ENCODE measurements at places on chromosomes 12 and 14. TPM values are rescaled to one million over a fixed set of nuclear protein-coding genes. Genes with fewer than 3 reads are reported as not detected.

DNA sequence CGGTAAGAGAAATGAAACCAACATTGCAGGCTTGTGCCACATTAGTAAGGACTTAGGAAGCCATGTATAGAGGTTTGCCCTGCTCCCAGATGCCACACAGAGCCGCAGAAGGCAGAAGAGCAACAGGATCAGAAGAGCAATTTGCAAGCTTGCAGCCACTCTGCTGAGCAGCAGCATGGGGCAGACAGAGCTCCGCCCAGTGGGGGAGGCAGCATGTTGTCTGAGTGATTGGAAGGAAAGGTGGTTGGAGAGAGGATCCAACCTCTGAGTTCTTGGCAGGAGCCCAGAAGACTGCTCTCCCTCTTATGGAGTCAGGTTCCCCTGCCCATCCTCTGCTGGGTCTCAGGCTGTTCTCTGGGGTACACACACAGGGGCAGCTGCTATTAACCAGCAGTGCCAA, 2.3 kb upstream of the KRT6A start:
- DNase-seq: peak; percentile 11

Gene MYF6
- polyA plus RNA-seq: not detected

DNA sequence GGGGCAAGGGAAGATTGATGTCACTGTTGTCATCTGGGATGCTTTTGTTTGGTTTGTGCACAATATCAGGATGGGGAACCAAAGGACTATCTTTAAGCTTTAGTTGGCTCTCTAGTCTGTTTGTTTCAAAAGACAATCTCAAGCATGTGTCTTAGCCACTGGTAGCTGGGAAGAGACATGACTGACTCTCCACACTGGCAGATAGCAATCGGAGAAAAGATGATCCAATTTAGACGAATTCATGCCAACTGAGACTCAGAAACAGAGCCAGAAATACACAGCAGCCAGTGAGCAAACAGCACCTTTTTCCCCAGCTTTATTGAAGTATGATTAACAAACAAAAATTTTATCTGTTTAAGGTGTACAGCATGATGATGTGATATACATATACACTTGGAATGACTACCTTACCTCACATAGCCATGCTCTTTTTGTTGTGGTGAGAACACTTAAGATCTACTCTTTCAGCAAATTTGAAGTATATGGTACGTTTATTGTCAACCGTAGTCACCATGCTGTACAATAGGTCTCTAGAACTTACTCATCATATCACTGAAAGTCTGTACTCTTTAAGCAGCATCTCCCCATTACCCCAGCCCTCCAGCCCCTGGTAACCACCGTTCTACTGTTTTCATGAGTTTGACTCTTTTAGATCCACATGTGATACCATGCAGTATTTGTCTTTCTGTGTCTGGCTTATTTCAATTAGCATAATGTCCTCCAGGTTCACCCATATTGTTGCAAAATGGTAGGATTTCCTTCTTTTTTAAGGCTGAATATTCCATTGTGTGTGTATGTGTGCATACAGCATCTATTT, 50.6 kb downstream of the DUSP16 start:
- no peak for DNase-seq

Gene KRT7
- polyA plus RNA-seq: 2.1 TPM

DNA sequence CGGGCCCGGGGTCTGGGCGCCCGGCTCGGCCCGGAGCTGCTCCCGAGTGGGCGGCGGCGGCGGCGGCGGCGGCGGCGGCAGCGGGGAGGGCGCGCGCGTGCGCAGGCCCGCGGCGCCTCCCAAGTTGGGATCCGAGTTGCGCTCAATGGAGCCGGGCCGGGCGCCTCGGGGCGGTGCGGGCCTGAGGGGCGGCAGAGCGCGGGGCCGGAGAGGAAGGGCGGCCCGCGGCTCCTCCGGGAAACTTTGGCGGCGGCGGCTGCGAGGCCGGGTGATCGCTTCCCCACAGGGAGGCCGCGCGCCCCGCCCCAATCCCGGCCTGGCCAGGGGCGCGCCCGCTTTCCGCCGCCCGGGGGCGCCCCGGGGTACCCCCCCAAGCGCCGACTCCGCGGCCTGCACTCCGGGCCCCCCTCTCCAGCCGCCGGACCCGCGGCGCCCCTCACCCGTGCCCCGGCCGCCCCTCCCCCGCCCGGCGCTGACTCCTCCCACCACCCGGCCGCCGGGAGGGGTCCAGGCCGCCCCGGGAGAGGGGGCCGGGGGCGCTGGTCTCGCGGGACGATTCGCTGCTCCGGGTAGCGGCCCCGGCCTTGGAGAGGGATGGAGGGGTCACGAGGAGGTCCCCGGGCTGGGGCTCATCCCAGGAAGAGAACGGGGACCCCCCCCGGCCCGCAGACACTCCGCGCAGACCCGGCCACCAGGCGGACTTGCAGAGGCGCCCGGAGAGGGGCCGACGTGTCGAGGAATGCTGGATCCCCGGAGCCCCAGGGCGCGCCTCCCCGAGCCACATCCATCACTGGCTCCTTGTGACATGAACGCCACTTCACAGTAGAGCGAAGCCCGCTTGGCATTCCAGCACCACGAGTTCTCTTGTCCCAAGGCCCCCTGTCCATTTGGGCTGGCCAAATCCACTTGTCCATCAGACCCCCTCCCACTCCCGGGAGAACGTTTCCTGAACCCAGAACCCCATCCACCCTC, at the start of gene RILPL1:
Gene RILPL1 (minus strand): TSS at position 48 of the 972 bp plus-strand sequence. CDS start 237 bp downstream, outside the sequence.
- peak; percentile 75 for DNase-seq

Gene PZP
- not detected for polyA plus RNA-seq

DNA sequence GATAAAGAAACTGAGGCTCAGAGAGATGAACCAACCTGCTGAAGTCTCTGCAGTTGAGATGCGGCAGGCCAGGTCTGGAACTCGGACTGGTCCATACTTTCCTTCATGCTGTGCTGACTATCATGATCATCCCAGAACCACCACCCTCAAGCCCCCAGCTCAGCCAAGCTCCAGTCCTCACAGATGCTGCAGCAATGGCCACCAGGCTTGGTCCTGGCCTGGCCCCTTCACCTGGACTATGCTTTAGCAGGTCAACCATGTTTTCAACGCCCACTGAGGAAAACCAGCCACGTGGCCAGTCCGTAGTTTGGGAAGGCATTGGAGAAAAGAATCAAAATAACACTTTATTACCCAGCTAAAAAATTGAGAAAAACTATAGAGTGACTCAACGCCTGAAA, 1.4 kb downstream of the GPR68 start:
- no peak for DNase-seq
